Amniotic stem cell (primary cell): ENCODE measurements at places on chromosomes 1 and 21.

DNA sequence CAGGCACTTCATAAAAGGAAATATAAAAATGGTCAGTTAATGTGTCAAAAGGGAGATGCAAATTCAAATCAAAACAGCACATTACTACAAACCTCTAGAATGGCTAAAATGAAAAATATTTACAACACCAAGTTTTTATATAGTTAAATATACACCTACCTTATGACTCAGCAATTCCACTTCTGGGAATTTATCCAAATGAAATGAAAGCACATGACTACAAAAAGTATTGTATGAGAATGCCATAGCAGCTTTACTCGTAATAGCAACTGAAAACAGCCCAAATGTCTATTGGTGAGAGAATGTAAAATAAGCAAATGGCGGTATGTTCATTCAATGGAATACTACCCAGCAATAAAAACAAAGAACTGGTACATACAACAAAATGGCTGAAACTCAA, 175.8 kb upstream of the SPAG17 start:
- DNase-seq, result no peak

DNA sequence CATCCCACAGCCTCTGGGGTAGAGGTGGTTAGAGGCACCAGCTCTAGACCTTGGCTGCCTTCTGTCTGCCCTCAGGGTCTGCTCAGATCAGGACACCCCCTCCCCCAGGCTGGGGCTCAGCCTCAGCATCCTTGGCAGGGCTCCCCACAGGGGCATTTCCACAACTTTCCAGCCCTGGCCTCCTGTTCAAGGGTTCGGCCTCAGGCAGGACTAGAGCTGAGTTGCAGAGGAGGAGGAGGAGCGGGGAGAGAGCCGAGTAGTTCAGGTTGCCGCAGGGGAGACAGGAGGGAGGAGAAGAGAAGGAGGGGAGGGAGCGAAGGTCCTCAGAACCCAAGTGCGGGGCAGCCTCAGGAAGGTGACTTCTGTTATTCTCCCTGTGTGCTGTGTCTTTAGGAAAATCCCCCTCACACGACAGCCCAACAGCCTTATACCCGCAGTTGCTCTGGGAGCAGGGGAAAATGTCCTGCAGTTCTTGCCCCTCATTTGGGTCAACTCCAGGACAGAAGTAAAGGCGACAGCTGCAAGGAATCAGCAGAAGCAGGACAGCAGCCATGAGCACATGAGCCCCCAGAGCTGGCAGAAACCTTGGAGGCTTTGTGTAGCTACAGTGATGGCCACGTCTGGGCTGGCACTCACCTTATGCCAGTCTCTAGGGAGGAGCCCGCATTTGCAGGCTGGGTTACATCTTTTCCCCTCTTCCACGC, 46.5 kb upstream of the TENT5B start:
- DNase-seq, result no peak

DNA sequence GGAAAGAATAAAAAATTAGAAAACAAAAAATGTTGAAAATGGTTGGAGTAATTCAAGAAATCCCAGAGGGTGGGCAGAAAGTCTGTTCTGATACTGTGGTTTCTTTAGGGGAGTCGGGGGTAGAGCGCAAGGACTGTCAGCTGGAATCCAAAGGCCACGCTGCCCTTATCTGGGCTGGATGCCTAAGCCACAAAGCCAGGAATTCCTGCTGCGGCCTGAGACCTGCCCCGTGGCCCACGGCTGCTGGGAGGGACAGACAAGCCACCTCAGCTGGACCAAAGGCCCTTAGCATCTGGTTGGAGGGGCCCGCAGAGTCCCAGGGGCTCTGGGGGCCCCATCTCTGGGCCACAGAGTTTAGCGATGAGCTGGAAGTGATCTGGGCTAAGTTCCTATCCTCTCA, 60.2 kb downstream of the DMRTB1 start:
- DNase-seq, result no peak

DNA sequence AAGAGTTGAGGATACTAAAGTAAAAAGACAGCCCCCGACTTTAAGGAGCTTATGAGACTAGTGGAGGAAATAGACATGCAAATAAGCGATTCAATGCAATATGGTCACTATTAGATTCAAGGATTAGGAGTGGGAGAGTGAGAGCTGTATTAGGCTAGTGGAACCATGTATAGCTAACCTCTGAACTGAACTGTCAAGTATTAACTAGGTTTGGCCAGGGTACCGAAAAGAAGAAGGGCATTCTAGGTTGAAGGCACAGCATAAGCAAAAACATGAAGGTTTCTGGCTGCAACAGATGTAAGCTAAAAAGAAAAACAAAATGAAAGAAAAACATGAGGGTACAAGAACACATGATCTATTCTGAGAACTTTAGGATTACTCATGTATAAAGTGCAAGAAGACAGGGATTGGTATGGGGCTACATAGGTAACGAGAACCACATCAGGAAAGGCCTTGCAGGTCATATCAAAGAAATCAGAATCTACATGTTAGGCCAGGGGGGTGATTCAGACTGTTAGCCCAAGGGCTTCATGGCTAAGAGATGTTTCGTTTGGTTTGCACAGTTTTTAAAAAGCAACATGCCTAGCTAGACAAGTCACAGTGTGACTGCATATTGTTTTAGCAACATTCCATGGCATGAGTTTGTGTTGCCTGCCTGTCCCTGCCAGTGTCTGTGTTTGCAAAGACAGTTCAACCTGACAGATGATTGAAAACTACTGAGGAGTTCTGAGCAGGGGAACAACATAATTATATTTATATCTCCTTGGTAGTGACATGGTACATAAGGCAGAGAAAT, 54.4 kb upstream of the HAO2 start:
- DNase-seq, result no peak

DNA sequence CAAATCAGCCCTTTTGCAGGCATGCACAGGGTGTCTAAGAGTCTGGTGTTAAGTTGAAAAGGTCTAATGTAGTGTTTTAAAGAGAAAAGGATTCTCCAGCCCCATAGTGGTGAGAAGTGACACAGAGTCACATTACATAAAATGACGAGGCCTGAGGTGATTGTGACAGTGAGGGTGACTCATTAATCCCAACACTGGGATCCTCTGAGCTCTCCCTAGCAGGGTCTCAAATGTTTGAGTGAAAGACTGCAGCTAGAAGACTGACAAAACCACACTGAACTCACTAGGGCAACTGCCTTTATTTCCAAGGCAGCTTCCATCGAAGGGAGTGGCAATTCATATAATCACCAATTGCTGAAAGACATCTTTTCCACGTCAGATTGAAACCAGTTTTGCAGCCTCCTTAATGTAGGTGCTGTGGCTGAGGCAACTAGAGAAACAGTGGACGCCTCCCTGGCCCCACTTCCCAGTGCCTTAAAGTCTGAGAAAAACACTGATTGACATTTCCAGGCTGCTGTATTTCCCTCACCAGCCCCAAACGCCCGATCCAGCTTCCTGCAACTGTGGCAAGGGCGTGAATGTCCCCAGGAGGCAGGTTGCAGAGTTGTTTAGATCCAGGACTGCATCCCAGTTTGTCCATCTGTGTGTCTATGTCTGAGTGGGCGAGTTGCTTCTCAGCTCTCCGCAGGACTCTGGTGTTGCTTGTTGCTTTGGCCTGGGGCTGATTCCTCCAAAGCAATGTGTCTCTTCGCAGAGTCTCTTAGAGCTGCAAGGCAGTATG, 81.4 kb downstream of the RUNX1 start:
- no peak for DNase-seq

- peak; percentile 91 for DNase-seq
These were observed 837 bp downstream of the STXBP3 start for GRCh38 chr1:108747171-108747850.

- DNase-seq, result no peak
These were observed 98.1 kb upstream of the CXADR start for GRCh38 chr21:17414766-17415165.

GRCh38 chr1:246297279-246298265, 209.5 kb downstream of the SMYD3 start:
- no peak for DNase-seq

DNA sequence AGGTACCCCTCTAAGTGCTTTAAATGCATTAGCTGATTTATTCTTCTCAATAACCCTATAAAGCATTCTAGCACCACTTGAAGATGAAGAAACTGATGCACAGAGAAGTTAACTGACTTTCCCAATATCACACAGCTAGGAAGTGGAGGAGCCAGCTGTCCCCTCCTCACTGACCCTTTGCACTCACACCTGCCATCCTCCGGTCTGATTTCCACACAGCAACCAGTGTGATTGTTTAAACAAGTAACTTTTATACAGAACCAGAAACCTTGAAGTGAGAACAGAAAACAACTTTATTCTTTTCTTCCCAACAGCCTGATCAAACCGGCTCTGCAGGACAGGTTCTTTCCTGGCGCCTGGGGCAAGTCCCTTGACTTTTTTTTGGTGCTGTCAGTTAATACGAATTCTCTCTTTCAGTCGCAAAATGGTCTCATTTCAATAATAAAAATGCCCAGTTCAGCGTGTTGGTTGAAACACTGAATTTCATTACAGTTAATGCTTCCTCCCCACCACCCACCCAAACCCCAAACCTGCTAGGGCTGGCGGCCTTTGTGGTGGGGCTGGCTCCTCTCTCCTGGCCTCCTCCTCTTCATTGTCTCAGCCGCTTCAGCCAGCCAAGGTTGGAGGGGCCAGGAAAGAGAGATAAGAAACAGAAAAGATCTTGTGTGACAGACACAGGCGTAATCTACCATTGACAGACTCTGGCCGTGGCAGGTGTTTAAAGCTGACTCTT, 26.4 kb upstream of the EEIG2 start:
- DNase-seq, result no peak

- no peak for DNase-seq
These were observed 3.1 kb upstream of the EDARADD start for GRCh38 chr1:236391008-236391407.

- DNase-seq, result peak; percentile 40
These were observed 81.3 kb upstream of the RGS4 start for GRCh38 chr1:162987866-162988265.

DNA sequence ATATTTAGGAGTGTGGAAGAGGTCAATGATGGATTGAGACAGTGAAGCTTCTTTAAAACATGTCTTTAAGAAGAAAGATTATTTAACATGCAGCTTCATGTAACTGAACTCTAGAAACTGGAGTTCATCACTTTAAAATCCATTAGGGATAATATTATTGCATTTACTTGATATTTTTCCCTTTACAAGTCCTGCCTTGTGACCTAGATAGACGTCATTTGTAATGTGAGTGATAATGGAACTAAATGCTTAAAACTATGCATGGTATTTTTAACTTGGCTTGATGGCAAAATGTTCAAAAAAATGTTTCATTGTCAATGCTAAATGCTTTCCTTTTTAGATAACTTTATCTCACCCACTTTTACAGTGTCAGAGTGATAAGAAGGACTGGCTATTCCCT, 723.7 kb downstream of the RWDD3 start:
- DNase-seq, result no peak

- DNase-seq, result no peak
These were observed 6.6 kb upstream of the TP53BP2 start for GRCh38 chr1:223852337-223852736.

DNA sequence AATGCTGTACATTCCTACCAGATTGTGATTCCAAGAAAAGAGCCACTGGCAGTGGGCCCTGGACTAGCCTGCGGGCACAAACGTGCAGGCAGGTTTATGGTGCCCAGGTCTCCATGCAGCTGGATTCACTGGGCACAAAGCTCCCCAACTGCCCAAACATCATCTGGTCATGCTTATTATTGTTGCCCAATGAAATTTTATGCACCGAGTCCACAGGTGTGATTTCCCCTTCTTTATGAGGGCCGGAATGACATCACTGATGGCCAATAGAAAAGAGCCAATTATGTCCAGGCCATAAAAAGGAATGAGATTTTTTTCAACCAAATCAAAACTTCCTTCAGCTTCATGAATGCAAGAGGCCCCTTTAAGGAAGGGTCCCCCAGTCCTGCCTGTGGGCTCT, 66.2 kb downstream of the ERI3 start:
- DNase-seq, result no peak
